ENCODE measurements at places on chromosomes 7 and 10. TPM values are rescaled to one million over a fixed set of nuclear protein-coding genes. Genes with fewer than 3 reads are reported as not detected.
A peak's percentile ranks its signal among the peaks of the same experiment; 100 is the strongest.

GRCh38 chr10:89207801-89208551, 859 bp upstream of the CH25H start:
- no peak for DNase-seq

GRCh38 chr7:138481447-138482380, 21.7 kb downstream of the TRIM24 start:
- no peak for DNase-seq

GRCh38 chr10:97408496-97408992, 7.4 kb upstream of the RRP12 start:
- no peak for DNase-seq

DNA sequence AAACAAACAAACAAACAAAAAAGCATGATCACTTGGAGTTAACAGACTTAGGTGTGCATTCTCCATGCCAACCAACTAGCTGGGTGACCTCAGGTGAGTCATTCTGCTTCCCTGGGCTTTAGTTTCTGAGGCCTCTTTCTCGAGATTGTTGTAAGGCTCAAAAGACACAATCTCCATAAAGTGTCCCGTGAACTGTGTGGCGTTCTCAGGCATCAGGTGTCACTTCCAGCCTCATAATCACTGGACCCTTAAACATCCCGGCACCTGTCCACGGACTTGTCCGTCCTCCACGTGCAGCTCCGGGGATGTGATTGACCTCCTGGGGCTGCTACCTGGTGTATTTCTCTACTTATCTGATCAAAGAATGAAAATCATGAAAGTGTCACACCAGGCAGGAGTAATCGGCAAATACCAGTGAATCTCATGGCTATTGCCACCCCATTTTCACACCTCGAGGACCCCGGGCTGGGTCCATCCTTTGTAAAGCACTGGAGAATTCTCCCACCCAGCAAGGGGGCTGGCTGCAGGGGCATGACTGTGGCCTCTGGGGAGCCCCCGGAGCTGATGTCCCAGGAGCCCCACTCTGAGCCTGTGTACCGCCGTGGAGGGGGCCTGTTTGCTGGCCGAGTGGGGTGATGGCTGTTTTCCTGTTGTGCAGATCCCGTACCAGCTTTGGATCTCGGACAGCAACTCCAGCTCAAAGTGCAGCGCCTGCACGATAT, 189.8 kb upstream of the SH2B2 start:
- DNase-seq, result no peak

DNA sequence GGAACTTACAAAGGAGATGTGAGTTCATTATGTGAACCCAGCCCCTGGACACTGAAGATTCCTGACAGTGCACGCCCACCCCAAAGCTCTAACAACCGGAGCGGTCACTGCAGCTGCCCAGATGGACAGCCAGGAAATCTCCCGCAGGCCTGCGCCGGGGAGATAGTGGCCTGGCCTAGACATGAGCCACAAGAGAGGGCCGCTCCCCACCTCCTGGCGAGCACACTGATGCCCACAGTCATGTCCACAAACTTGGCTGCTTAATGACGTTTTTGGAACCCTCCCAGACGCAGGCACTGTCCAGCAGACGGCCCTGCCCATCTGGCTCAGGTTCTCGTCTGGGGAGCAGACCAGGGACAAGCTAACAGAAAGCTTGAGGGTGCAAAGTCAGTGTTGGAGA, 34.2 kb downstream of the TCERG1L start:
- DNase-seq, result no peak

DNA sequence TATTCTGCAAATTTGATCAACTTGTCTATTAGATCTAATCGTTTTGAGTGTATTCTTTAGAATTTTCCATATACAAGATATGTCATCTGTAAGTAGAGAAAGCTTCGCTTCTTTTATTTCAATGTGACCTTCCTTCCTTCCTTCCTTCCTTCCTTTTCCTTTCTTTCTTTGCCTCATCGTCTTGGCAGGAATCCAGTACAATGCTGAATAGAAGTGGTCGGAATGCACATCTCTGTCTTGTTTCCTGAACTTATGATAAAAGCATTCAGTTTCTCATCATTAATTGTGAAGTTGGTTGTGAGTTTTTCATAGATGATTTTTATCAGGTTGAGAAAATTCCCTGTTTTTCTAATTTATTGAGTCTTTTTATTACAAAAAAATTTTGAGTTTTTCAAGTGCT, 300.7 kb upstream of the ZNF32 start:
- no peak for DNase-seq

DNA sequence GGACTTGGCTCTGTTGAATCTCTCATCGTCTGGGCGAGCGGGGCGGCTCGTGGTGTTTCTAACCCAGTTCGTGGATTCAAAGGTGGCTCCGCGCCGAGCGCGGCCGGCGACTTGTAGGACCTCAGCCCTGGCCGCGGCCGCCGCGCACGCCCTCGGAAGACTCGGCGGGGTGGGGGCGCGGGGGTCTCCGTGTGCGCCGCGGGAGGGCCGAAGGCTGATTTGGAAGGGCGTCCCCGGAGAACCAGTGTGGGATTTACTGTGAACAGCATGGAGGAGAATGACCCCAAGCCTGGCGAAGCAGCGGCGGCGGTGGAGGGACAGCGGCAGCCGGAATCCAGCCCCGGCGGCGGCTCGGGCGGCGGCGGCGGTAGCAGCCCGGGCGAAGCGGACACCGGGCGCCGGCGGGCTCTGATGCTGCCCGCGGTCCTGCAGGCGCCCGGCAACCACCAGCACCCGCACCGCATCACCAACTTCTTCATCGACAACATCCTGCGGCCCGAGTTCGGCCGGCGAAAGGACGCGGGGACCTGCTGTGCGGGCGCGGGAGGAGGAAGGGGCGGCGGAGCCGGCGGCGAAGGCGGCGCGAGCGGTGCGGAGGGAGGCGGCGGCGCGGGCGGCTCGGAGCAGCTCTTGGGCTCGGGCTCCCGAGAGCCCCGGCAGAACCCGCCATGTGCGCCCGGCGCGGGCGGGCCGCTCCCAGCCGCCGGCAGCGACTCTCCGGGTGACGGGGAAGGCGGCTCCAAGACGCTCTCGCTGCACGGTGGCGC, at the start of gene EN2:
EN2 (plus strand) TSS at position 19 of the 767 bp plus-strand sequence; CDS start at position 268, 249 bp downstream.
- DNase-seq, result no peak

- DNase-seq, result no peak
Observed at GRCh38 chr7:103879411-103879810, 110.0 kb downstream of the RELN start.

- no peak for DNase-seq
Observed at GRCh38 chr10:72255977-72256729, 17.6 kb upstream of the DDIT4 start.

- DNase-seq, result no peak
Observed at GRCh38 chr10:49834976-49835375, 72.9 kb upstream of the OGDHL start.

GRCh38 chr10:103673606-103674005, 180.1 kb downstream of the NEURL1 start:
- DNase-seq, result no peak

DNA sequence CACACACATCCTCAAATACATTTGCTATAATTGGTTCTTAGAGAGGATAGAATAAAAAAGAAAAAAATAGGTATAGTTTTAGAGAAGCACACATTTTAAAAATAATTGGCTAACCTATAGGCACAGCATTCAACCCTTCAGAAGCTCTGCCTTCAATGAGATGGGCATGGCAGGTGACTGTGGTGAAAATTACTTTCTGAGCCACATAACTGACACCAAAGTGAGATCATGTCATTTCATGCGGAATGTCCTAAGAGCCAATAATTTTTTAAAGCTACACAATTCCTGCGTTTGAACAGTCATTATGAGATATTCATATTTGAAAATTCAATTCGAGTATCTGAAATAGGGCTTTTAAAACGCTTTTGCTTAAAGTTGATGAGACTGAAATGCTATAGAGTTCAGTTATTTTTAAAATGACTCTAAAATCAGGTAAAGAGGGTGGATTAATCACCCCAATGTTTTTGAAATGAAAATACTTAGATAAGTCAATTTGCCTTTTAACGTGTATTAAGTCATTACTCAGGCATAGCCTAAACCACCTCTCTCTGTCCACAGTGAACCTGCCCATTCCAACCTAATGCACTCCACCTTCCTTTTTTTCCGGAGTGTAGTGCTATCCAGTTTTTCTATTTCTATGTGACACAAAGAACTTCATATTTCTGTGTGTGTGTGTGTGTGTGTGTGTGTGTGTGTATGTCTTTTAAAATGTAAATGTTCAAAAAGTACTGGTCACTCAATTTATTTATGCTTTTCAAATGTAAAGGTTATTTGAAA, 6.1 kb downstream of the RELN start:
- DNase-seq, result no peak

- DNase-seq, result no peak
Observed at GRCh38 chr7:66886152-66886551, 34.9 kb upstream of the TMEM248 start.

DNA sequence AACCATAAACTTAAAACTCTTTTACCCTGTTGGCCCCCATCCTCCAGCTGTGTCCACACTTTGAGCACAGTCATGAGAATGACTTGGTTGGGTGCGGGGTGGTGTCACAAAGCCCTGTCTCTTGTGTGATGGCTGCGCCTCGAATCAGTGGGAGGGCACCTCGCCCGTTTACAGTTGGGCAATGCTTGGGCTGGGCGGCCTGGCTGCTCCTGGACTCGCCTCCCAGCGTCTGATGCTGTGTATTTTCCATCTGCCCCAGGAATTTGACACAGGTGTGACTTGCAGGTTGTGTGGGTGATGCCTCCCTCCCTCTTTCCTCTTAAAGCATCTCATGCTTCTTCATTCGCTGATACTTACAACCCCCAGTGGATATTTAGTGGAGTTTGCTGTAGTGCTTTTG, 33.7 kb downstream of the CHST12 start:
- no peak for DNase-seq

GRCh38 chr10:114749014-114749413, 72.6 kb upstream of the FHIP2A start:
- DNase-seq, result no peak

GRCh38 chr7:11416641-11417458, 415.1 kb downstream of the THSD7A start:
- DNase-seq, result no peak

- no peak for DNase-seq
Observed at GRCh38 chr10:61605221-61605620, 57.5 kb upstream of the CABCOCO1 start.

- no peak for DNase-seq
Observed at GRCh38 chr10:21021843-21022594, 124.9 kb upstream of the NEBL start.

GRCh38 chr7:129017264-129017663, 37.6 kb downstream of the TNPO3 start:
- no peak for DNase-seq

- DNase-seq, result no peak
Observed at GRCh38 chr7:111413739-111414138, 148.6 kb downstream of the IMMP2L start.

DNA sequence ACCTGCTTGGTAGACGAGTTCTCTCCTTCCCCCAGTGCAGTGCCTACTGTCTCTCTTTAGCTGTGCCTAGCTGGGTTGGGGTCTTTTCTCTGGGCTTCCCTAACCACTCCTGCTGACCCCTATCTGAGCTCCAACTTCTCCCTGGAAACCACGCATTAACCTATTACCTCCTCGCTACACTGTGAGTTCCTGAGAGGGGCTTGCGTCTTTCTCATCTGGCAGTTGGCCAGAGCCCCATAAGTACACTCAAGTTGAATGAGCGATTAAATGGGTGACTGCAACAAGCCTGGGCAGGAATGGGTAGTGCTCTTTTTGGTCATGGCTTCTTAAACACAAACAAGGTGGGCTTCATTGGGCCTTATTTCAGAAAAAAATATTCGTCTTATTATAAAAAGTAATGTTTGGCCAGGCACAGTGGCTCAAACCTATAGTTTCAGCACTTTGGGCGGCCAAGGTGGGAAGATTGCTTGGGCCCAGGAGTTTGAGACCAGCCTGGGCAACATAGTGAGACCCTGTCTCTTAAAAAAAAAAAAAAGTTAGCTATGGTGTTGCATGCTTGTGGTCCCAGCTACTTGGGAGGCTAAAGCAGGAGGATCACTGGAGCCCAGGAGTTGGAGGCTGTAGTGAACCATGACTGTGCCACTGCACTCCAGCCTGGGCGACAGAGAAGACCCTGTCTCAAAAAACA, 41.4 kb downstream of the SYPL1 start:
- no peak for DNase-seq

DNA sequence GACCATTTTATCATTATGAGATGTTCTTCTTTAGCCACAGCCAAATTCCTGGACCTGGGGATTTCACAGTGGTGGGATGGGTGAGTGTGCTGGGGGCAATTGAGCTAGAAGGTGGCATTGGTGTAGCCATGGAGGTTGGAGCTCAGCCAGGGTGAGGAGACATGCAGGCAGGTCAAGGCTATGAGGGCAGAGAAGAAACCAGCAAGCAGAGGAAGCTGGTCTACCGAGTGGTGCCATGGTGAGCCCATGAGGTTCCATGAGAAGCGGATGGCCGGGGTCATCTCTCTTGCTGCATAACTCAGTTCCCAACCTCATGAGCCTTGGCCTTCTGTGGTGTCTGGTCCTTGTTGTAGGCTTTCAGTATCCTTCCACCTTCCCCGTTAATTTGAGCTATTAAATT, 91.4 kb downstream of the CARD11 start:
- no peak for DNase-seq

GRCh38 chr10:227014-227413, 91.8 kb downstream of the ZMYND11 start:
- no peak for DNase-seq

- no peak for DNase-seq
Observed at GRCh38 chr7:110454713-110455112, 636.2 kb upstream of the LRRN3 start.

DNA sequence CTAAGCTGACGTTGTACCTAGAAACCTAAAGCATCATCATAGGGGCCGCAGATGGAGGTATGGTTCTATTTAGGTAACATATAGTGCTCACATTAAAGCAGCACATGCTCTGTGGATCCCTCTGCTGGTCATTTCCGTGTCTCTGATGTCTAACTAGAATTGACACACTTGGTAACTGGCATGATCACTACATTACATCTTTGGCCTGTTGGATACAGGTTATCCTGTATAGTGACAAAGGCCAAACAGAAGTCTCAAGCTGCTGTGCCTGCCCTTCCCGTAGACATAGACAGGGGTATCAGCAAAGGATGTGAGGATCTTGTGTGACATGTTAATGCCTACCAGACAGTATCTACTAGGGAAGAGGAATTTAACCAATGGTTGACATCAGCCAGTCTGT, 51.2 kb downstream of the KIF5B start:
- peak; percentile 16 for DNase-seq

GRCh38 chr10:128147669-128148068, 21.4 kb upstream of the MKI67 start:
- no peak for DNase-seq

GRCh38 chr7:139681463-139681755, 96.4 kb downstream of the HIPK2 start:
- DNase-seq, result no peak

- no peak for DNase-seq
Observed at GRCh38 chr10:21570761-21571521, 36.9 kb downstream of the MLLT10 start.

AIMP2 gene
- polyA plus RNA-seq, result 23.1 TPM

ADK gene
- 31.3 TPM for polyA plus RNA-seq

SYT15B gene
- polyA plus RNA-seq, result 1.7 TPM

TACC2 gene
- polyA plus RNA-seq, result 46.8 TPM

CRTAC1 gene
- 42.2 TPM for polyA plus RNA-seq

ZFYVE27 gene
- polyA plus RNA-seq, result 22.6 TPM

REPIN1 gene
- polyA plus RNA-seq, result 84.8 TPM

GDF2 gene
- polyA plus RNA-seq, result not detected

PITX3 gene
- 0.53 TPM for polyA plus RNA-seq

MMD2 gene
- not detected for polyA plus RNA-seq

TAS2R41 gene
- polyA plus RNA-seq, result not detected

GPR146 gene
- polyA plus RNA-seq, result 2.6 TPM

DLX5 gene
- polyA plus RNA-seq, result not detected

COL1A2 gene
- polyA plus RNA-seq, result 651 TPM

ZMIZ2 gene
- 40.7 TPM for polyA plus RNA-seq

All from right renal cortex interstitium (tissue), 3 donors.